Left lung (tissue), 14 donors: ENCODE measurements at places on chromosomes 13 and 19. TPM values are rescaled to one million over a fixed set of nuclear protein-coding genes. Genes with fewer than 3 reads are reported as not detected.

Gene SPACA4
- 0.24 TPM for polyA plus RNA-seq

GRCh38 chr19:55527197-55528029, 9.5 kb downstream of the SBK2 start:
- DNase-seq: no peak

DNA sequence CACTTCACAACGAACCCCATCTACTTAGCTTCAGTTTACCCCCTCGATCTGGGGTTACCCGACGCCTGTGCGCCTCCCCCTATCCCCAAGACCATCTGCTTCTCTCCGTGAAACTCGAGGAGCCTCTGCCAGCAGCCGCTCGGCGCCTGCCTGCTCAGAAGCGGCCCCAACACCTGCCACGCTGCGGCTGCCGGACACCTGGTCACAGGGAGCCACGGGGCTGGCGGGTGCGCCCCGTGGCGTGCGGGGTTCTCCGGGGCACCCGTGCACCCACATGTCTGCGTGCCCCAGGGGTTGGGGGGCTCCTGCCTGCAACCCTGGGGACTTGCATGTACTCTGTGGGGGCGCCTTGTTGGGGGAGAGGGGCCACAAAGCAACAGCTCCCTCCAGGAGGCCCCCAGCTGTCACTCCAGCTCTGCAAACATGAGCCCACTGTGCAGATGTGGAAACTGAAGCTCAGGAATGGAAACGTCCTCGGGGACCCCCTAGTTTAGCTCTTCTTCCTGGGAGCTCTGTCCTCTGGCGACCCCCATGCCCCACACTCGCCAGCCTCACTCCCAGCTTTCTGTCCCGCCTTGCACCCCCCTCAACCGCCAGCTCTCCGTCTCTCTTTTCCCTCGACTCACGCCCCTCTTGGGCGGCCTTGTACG, 7.0 kb upstream of the SEMA6B start:
- no peak for DNase-seq

Gene ZAR1L
- polyA plus RNA-seq: not detected

DNA sequence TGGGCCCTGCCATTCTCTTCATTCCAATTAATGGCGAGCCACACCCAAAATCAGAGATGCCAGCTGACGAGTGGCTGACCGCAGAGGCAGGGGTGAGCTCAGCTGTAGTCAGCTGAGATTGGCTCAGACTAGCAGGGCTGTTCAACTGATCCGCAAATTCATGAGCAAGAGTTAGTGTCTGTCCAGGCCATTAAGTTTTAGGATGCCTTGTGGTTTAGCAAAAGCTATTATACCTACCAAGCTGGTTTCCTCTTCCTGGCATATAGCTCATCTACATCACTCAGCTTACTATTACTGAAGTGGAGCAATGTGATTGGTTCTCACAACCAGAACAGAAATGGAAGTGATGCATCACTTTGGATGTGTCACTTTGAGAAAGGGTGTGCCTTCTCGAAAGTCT, 148.7 kb downstream of the NALCN start:
- DNase-seq: no peak

- no peak for DNase-seq
These were observed 110.9 kb downstream of the KL start for GRCh38 chr13:33127009-33127551.

DNA sequence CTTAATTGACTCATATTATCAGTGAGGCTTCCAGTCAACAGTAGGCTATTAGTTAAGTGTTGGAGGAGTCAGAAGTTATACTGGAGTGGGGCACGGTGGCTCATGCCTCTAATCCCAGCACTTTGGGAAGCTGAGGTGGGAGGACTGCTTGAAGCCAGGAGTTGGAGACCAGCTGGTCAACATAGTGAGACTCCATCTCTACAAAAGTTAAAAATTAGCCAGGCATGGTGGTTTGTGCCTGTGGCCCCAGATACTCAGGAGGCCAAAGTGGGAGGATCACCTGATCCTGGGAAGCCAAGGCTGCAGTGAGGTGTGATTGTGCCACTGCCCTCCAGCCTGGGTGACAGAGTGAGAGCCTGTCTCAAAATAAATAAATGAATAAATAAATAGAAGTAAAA, 53.2 kb downstream of the COMP start:
- DNase-seq: no peak

DNA sequence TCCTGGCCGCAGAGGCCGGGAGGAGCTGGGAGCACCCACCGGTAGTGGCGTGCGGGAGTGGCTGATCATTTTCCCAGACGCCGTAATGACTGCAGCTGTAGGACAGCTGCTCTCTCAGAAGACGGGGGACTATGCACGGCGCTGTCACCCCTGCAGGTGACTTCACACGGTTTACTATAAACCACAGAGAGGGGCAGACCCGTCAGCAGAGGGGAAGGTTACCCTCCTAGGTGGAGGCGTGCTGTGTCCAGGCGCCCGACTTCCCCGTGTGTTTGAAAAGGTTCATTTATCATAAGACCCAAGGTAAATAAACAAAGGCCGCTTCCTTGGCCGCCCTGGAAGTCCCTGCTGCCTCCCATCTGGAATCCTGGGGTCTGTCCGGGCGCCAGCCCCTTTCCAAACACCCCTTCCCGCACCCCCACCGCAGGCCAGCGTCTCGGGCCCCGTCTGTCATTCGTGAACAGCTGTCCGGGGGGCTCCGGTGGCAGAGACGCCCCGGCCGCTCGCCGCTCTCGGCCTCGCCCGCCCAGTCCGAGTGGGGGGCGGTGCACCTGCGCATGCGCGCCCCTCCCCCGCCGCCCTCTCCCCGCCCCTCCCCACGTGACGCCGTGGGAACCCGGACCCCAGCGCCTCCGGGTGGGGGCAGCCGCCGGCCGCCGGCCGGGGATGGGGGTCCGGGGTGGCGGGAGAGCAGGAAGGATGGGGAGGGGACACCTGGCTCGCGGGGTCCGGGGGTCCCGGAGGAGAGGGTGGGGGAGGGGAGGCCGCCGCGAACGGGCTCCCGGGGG, 915 bp downstream of the SHC2 start:
- DNase-seq: peak; percentile 81

Gene PRODH2
- polyA plus RNA-seq: not detected

DNA sequence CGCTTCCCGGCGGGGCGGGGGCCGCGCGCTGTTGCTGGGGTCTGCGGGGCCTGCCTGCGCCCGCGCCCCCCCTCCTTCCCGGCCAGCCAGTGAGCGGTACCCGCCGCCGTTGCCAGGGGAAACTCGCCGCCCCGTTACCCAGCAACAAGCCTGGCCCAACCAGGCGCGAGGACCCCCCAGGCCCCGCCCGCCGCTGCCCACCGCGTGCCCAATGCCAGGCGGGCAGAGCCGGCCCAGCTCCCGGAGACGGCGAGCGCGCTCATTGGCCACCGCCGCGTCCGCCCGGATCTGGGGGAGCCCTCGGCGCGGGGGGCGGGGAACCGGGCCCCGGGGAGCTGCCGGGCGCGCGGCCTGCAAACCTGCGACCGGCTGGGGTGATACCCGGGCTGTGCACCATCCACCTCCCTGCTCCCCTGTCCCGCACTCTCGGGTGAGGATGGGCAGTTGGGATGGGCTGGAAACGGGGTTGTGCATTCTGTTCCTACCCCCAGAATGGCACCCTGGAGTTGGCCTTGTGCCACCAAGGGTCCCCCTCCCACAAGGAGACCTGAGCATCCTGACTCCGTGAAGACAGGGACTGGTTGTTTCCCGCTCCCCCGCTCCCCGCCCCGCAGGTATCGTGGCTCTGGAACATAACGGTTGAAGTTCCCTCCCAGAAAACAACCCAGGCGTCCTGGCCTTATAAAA, 8.8 kb upstream of the BBC3 start:
- no peak for DNase-seq

- DNase-seq: no peak
These were observed 21.9 kb downstream of the ANKRD27 start for GRCh38 chr19:32652894-32653598.

DNA sequence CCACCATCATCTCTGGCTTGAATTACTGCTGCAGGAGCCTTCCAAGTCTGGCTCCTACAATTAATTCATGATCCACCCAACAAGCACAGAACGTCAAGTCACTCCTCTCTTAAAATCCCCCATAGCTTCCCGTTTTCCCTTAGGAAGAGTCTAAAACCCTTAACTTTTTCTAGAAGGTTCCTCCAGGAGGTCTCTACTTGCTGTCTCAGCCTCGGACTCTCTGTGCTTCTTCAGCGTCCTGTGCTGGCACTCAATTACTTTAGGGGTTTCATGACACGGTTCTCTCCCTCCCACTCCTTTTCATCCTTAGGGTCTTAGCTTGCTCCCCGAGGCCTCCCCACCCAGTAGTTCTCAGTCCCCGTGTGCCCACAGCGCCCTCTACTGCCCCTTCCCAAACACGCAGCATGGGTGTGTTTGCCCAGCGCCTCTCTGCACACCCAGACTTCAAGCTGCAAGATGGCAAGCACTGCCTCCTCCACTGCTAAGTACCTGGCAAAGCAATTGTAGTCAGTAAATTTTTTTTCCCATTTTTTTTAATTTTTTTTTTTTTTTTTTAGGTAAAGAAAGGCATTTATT, 25.8 kb upstream of the MAP3K10 start:
- peak; percentile 47 for DNase-seq

GRCh38 chr13:97441368-97441767, 7.4 kb downstream of the RAP2A start:
- no peak for DNase-seq
